ENCODE measurements at places on chromosomes 12 and 14.

- DNase-seq, result no peak
Observed at GRCh38 chr14:50106178-50106577, 10.2 kb downstream of the VCPKMT start.

GRCh38 chr14:74765721-74766120 lies 2.6 kb downstream of the YLPM1 start:
- DNase-seq, result no peak

- DNase-seq, result no peak
Observed at GRCh38 chr14:53338192-53338591, 185.1 kb upstream of the DDHD1 start.

DNA sequence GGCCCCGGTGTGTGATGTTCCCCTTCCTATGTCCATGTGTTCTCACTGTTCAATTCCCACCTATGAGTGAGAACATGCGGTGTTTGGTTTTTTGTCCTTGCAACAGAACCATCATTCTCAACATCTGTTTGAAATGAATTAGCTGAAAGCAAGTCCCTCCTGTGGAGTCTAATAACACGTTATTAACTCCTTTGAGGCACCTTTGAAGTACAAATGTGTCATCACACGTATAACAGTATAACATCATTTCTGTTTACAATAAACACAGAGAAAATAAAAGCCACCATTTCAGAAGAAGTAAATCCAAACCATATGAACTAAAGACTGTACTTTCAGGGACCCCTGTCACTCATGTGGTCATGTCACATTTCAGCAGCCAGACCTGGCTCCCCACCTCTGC lies 198.5 kb downstream of the STXBP6 start:
- DNase-seq, result no peak

GRCh38 chr12:123971449-123971769 lies 1.2 kb downstream of the CCDC92 start:
- no peak for DNase-seq

GRCh38 chr12:52006726-52007157 lies at the start of gene TAMALIN:
TAMALIN (plus strand) TSS chr12:52006946; CDS start chr12:52007020, 74 bp downstream.
- no peak for DNase-seq

DNA sequence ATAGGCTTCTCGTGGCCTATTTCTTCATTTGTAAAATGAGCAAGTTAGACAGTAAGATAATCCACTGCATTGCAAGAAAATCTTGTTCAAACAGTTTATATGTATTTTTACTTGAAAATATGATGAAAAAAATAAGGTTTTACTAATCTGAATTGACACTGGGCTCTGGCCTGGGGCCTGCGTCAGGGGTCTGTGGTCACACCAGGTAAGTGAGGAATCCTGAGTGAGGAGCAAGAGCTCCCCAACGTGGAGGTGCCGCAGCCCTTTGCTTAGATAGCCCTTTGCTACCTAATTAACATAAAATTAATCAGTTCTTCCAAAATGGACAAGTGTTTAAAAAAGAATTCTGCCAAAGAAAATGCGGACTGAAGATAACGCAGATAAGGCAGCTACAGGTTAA lies 39.1 kb upstream of the STAB2 start:
- no peak for DNase-seq

DNA sequence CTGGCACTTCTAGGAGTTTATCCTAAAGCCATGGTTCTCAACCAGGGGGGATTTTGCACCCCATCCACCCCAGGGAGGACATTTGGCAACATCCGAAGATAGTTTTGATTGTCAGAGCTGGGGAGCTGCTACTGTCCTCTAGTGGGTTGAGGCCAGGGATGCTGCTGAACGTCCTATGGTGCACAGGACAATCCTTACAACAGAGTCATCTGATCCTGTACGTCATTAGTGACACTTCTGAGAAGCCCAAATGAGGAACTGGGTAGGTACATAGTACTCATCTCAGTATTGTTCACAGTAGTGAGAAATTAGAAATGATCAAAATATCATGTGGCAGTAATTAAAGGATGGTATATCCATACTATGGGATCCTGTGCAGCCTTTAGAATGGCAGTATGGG lies 185.1 kb downstream of the CHST11 start:
- no peak for DNase-seq
